ENCODE measurements at places on chromosomes 1 and 21. TPM values are rescaled to one million over a fixed set of nuclear protein-coding genes. Genes with fewer than 3 reads are reported as not detected.
A peak's percentile ranks its signal among the peaks of the same experiment; 100 is the strongest.

- DNase-seq, result no peak
Observed at GRCh38 chr1:61955261-61955660, 213.0 kb downstream of the PATJ start.

DNA sequence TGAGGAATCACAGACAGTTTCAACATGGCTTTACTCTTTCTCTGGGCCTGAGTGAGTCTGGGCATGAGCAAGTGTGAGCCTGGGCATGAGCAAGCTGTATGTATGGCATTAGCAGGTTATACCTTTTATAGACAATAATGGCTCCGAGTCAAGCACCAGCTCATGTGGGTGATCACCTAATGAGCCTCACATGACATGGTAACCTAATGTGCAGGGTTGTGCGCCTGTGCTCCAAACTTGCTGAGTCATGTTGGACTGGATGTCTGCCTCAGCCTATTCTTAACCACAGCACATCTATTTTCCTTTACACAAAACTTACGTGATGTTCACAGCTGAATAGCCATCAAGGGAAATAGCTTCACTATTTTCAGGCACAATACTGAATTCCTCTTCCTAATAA is 236.2 kb upstream of the NRIP1 start:
- no peak for DNase-seq

DNA sequence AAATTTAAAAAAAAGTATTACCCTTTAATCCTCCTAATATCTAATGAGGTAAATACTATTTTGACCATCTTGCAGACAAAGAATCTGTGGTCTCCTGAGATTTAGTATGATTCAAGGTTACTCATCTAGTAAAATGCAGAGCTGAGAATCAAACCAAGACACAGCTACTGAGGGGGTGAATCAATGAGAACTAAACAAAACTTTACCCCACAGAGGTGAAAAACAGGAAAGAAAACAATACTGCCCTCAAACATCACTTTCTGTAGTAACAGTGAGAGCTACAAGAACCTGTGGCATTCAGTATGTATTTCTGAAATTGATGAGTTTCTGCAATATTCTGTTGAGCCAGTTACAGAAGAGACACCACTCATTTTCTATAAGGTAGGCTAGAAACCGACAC is 85.1 kb downstream of the JAK1 start:
- no peak for DNase-seq

DNA sequence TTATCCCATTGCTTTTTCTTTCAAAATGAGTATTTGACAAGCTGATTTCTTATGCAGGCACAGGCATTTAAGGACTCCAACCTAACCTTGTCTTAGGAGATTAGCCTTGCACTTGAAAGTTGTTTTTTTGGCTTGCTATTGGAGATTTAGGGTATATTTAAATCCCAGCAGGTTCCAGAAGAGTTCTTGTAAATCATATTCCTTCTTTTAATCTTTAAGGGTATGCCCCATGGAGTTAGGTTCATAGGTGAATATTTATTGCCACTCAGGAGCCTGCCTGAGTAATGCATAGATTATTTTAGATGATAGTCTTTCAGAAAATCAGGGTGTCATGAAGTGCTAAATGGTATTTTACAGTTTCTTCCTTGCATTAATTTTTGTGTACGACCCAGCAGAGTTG is 146.5 kb downstream of the PATJ start:
- no peak for DNase-seq

- no peak for DNase-seq
Observed at GRCh38 chr1:205991237-205991636, 12.0 kb downstream of the RAB7B start.

- no peak for DNase-seq
Observed at GRCh38 chr21:41655259-41655658, 111.6 kb downstream of the RIPK4 start.

- no peak for DNase-seq
Observed at GRCh38 chr1:154779551-154780189, 90.4 kb downstream of the KCNN3 start.

DNA sequence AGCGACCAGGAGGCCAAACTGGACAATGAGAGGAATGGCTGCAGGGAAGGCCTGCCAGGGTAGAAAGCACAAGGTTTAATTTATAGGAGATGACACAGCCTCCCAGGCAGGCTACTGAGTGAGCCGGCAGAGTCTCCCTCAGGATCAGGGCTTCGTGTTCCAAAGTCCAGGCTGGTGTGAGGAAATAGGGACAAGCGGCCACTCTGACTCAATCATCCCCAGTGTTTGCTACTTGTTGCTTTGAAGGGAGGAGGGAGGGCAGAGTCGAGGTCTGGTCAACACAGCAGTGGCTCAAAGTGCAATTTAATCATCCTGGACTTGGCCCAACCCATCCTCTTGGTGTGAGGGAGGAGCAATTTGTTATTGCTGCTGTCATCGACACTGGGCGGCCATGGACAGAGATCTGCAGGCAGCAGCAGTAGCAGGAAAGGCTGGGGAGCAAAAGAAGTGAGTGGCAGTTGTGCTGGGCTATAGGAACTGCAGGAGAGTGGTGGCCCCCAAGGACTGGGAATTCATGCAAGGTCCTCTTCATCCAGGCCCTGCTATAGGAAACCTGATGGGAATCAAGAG is 27.5 kb downstream of the TBX15 start:
- no peak for DNase-seq

GRCh38 chr1:21848524-21849174 is 36.6 kb downstream of the LDLRAD2 start:
- DNase-seq, result peak; percentile 56

- no peak for DNase-seq
Observed at GRCh38 chr1:179195376-179195775, 34.1 kb downstream of the ABL2 start.

- no peak for DNase-seq
Observed at GRCh38 chr1:54791880-54792522, 9.1 kb downstream of the TTC22 start.

DNA sequence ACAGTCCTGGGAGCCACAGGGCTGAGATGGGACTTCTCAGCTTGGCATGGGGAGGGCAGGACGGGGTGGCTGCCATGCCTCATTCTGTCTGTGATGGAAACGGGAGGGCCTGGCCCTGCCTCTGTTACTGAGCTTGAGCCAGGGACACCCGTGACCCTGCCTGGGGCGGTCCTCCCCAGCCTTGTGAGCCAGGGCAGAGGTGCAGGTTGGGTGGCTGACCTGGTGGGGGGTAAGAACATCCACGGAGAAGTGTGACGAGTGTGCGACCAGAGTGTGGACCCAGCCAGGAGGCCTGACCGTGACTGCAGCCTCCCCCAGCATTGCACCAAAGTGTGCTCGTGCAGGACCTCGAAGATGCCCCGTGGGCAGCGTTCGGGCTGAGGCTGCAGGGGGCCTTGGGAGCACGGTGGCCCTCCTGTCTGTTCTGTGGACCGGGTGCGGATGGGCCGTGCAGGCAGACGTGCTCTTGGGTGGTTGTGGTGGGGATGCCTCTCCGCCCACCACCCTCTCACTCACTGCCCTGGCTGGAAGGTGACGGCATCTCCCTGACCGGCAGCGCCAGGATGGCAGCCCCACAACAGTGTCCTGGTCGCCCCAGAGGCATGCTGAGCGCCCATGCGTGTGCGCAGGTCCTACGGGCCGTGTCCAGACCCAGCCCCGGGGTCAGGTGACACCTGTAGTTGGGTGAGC is 45.4 kb downstream of the SKI start:
- DNase-seq, result no peak

- DNase-seq, result no peak
Observed at GRCh38 chr21:36015045-36015444, 45.3 kb downstream of the SETD4 start.

- DNase-seq, result no peak
Observed at GRCh38 chr1:151520359-151520758, 9.2 kb downstream of the CGN start.

DNA sequence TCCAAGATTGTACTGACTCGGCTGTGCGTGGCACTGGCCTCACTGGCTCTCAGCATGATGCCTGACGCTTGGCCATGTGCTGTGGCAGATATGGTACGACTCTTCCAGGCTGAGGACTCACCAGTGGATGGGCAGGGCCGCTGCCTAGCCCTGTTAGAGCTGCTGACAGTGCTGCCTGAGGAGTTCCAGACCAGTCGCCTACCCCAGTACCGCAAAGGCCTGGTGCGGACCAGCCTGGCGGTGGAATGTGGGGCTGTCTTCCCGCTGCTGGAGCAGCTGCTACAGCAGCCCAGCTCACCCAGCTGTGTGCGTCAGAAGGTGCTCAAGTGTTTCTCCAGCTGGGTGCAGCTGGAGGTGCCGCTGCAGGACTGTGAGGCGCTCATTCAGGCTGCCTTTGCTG is 2.9 kb downstream of the IPO13 start:
- DNase-seq, result no peak

DNA sequence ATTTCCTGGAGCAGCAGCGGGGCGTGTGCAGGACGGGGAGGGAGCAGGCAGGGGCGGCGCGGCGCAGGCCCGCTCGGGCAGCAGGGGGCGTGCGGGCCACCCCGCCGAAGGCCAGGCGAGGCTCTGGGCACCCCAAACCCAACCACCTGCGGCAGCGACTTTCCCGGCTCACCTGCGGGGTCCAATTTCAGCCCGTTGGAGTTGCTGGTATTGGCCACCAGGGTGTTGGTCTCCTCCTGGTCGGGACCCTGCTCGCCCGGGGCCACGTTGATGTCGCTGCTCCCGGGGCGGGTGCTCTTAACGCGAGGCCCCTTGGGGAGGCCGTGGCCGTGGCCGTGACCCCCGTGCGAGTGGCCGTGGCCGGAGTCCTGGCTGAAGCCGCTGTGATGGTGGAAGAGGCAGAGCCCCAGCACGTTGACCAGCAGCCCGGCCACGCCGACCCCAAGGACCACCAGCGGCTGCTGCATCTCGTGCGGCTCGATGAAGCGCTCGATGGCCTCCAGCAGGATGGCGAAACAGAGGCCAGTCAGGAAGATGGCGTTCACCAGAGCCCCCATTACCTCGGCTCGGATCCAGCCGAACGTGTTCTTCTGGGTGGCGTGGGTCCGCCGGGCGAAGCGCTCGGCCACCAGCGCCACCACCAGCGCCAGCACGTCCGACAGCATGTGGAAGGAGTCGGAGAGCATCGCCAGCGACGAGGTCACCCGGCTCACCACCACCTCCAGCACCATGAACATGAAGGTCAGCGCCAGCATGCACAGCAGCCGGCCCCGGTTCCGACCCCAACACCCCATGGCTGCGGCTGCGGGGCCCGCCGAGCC is 932 bp downstream of the SLC30A1 start:
- peak; percentile 91 for DNase-seq

TSEN15 gene
- 27.2 TPM for total RNA-seq

SPRR2F gene
- not detected for total RNA-seq

ANKRD34A gene
- total RNA-seq, result 0.69 TPM

- DNase-seq, result no peak
Observed at GRCh38 chr1:211920602-211921226, 90.2 kb upstream of the LPGAT1 start.

THEM5 gene
- not detected for total RNA-seq

DNA sequence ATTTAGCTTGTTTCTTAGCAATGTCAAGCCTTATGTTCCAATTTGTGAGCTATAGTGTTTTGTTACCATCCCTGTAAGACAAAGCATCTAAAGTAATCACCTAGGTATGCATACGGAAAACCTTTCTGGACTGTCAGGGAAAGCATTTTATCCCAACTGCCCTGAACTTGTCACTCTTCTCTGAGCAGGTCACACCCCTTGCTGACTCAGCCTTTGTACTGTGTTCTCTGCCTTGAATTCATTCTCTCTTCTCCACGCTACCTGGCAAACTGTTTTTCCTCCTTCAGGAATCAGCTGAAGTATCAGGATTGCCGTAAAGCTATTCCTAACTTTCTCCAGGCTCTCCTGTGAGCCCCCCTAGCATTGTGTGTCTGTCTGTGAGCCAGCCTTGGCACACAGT is 54.2 kb downstream of the PBX1 start:
- no peak for DNase-seq

GRCh38 chr1:168636642-168637111 is 60.3 kb downstream of the XCL1 start:
- DNase-seq, result no peak

KRTAP13-2 gene
- not detected for total RNA-seq

Measured in upper lobe of right lung (tissue), 1 donor.